IPS DF 19.7 (cell line): ENCODE measurements at places on chromosomes 13 and 19.

- DNase-seq, result no peak
Observed at GRCh38 chr13:99275093-99275469, 16.9 kb upstream of the GPR18 start.

- DNase-seq, result no peak
Observed at GRCh38 chr19:48493718-48494401, 17.8 kb downstream of the LMTK3 start.

GRCh38 chr13:35988648-35989081 is 142.5 kb downstream of the DCLK1 start:
- DNase-seq, result no peak

DNA sequence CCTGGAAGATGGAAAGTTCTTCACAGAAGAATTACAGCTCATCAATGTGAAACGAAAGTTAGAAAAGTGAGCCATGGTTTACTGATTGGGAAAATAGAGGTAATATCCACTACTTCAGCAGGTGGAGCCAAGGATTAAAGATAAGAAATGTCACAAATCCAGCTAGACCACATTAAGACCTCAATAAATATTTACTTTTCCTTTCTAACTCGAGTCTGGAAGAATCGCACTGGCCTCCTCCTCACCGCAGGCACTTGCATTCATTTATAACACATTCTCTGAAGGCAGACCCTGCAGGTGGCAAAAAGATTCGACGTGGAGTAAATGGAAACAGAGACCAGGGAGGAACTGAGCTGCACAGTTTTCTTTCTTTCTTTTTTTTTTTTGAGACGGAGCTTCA is 7.4 kb downstream of the SLC35E1 start:
- DNase-seq, result no peak
